ENCODE measurements at places on chromosomes 3 and 15.

DNA sequence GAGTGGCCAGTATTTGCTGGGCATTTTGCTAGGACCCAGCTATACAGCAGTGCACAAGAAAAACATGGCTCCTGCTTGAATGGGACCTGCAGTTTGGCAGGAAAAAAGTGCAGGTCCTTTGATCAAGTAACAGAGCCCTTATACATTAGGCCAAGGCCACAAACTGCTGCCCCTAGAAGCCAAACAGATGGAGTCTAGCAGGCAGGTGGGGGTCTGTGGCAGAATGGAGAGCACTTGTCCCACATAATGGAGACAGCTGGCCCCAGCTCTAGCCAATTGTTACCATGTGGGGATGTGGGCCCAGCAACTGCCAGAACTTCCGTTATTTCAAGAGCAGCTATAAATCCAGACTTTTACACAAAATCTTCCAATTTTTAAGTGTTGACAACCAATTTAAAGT is 79.3 kb downstream of the SHQ1 start:
- H3K36me3 ChIP-seq = peaks cover 7% of the 10 kb centered on the region
- no peak overlapping the region for H3K27ac ChIP-seq
- no peak overlapping the region for H3K4me3 ChIP-seq
- peaks cover 5% of the 10 kb centered on the region for H3K4me1 ChIP-seq
- DNase-seq = no peak

DNA sequence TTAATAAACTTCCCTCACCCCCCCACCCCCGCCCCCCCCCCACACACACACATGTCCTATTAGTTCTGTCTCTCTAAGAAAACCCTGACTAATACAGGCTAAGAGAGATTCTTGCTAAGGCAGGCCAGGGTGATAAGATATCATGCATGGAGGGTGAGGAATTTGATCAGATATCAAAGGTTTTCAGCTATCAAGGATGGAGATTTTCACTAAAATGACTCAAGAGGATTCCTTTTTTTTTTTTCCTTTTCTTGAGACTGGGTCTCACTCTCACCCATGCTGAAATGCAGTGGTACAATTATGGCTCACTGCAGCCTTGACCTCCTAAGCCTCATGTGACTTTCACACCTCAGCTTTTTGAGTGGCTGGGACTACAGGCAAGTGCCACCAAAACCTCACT is 14.9 kb upstream of the SENP7 start:
- no peak overlapping the region for H3K4me3 ChIP-seq
- no peaks in the 10 kb centered on the region for H3K27me3 ChIP-seq
- H3K4me1 ChIP-seq = peaks cover 29% of the 10 kb centered on the region
- H3K27ac ChIP-seq = no peak overlapping the region
- no peak for DNase-seq
- H3K36me3 ChIP-seq = peaks cover 8% of the 10 kb centered on the region

- peaks cover 26% of the 10 kb centered on the region for H3K36me3 ChIP-seq
- H3K4me3 ChIP-seq = no peak overlapping the region
- H3K27me3 ChIP-seq = no peaks in the 10 kb centered on the region
- no peak for DNase-seq
- no peak overlapping the region for H3K27ac ChIP-seq
- H3K4me1 ChIP-seq = peaks cover 18% of the 10 kb centered on the region
Measured at GRCh38 chr3:38524141-38524739, 28.1 kb downstream of the EXOG start.

DNA sequence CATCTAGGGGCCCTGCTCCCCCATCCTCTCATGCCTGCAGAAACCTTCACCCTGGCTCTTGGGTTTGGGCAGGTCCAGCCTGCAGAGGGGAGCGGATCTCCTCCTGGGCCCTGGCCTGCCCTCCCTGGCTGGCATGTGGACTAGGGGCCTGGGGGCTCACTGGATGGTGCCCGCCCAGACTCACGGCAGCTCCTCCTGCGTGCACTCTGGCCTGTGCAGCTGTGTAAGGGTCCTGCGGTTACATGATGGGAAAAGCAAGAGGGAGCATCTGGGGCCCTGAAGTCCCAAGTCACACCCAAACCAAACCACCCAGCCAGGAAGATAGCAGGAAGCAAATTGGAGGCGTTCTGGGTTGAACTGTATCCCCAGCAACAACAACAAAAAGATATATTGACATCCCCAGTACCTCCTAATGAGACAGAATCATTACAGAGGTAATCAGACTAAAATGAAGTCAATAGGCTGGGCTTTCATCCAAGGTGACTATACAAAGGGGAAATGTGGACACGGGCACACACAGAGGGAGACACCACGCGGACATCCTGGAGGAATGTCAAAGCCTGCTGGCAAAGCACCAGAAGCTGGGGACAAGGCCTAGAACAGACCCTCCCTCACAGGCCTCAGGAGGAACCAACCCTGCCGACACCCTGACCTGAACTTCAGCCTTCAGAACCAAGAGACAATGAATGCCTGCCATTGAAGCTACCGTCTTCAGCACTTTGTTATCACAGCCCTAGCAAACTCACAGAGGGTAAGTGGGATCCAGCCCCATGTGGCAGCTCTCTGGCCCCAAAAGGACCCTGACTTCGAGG is 10.4 kb upstream of the CLK3 start:
- no peaks in the 10 kb centered on the region for H3K4me1 ChIP-seq
- no peaks in the 10 kb centered on the region for H3K36me3 ChIP-seq
- H3K4me3 ChIP-seq = no peak overlapping the region
- H3K27me3 ChIP-seq = no peaks in the 10 kb centered on the region
- no peak overlapping the region for H3K27ac ChIP-seq
- no peak for DNase-seq

DNA sequence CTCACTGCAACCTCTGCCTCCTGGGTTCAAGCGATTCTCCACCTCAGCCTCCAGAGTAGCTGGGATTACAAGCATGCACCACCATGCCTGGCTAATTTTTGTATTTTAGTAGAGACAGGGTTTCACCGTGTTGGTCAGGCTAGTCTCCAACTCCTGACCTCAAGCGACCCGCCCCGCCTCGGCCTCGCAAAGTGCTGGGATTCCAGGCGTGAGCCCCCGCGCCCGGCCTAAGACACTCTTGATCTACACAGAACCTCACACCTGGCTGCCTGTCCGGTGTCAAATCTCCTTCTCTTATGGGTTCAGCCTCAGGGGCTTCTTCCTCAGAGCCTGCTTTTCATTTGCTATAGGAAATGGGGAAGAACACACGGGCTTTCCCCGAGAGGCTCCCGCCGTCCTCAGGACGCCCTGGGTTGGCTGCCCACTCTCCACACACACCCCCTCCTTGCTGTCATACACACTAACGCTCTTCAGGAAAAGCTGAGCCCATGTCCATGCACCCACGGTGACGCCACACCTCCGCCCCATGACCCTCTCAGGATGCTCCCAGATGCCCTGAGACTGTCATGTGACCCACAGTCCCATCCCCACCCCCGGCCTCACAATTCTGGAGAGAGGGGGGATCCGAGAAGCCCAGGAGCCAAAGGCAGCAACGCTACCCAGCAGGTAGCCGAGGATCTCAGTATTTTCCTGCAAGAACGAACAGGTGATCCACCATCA is 10.4 kb downstream of the TMEM44 start:
- H3K4me3 ChIP-seq = no peak overlapping the region
- no peak for DNase-seq
- peaks cover 3% of the 10 kb centered on the region for H3K36me3 ChIP-seq
- no peaks in the 10 kb centered on the region for H3K4me1 ChIP-seq

DNA sequence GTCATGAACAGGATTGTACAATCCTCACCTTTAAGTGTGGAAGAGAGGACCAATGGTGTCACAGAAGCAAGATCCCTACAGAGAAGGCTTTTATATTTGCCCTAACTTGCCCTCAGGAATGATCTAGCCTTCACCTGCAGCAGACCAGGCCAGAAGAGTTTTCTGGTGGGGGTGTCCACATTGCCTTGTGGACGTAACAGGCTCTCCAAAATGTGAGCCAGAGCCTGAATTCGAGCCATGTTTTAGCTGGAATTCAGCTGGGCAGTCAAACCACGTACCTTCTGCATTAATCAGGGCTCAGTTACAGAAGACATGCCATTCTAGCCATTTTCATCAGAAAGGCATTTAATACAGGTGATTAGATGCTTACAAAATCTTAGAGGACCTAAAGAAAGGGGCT is 23.6 kb upstream of the RAB7A start:
- H3K27me3 ChIP-seq = peaks cover 2% of the 10 kb centered on the region
- no peaks in the 10 kb centered on the region for H3K4me1 ChIP-seq
- H3K4me3 ChIP-seq = no peak overlapping the region
- no peak overlapping the region for H3K27ac ChIP-seq
- DNase-seq = no peak

DNA sequence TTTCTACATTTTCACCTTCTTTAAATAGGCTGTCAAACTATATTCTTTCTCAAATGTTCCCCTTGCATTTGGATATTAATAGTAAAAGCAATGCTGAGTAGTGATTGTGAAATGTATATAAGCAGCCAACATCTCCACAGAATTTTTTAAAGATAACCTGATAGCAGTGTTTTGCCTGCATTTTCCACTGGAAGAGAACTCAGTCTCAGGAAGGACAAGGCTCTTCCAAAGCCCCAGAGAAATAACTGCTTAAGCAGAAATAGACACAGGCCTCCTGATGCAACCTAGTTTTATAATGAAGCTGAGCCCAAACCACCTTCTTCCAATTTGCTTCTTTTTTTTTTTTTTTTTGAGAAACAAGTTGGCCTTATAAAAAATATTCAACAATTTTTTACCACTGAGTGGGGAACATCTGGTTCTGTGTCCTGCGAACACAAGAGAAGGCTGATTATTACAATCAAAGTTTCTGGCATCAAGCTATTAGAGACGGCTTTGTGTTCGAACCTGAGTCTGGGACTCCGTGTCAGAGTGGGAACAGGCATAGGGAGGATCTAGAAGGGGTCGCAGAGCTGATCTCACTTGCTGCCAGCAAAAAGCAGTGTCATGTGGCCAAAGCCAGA is 332.5 kb upstream of the TBL1XR1 start:
- H3K27ac ChIP-seq = no peak overlapping the region
- DNase-seq = no peak
- H3K4me1 ChIP-seq = peaks cover 10% of the 10 kb centered on the region
- no peaks in the 10 kb centered on the region for H3K27me3 ChIP-seq
- no peak overlapping the region for H3K4me3 ChIP-seq

DNA sequence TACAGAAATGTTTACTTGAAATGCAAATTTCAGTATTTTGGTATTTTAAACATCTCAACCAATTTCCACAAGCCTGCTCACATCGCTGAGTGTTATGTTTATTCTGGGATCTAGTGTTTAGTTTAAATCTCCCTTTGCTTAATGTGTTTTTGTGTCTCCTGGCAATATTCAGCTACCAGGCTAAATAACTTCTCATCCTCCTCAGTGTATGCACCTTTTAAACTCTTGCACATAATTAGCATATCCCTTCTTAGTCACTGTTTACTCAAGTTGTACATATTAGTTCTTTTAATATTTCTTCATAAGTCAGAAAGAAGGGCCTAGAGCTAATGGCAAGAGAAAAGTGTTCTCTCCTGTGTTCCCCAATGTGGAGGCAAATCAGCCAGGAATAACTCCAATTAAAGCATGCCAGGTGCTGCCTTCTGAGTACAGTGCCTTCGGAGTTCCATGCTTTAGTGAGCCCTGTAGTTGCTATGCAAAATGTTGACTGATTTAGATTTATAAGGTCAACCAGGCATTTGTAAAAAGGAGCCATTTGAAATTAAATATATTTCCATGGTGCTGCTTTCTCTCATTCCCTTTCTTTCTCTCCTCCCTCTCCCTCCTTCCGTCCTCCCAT is 234.3 kb downstream of the GAP43 start:
- no peaks in the 10 kb centered on the region for H3K4me1 ChIP-seq
- no peaks in the 10 kb centered on the region for H3K36me3 ChIP-seq
- H3K27ac ChIP-seq = no peak overlapping the region
- H3K27me3 ChIP-seq = peaks cover 9% of the 10 kb centered on the region

GRCh38 chr3:194142156-194142910 is 6.4 kb downstream of the HES1 start:
- H3K27ac ChIP-seq = peak overlapping the region; percentile 23
- peaks cover 59% of the 10 kb centered on the region for H3K27me3 ChIP-seq
- peaks cover 5% of the 10 kb centered on the region for H3K36me3 ChIP-seq
- peaks cover 13% of the 10 kb centered on the region for H3K4me1 ChIP-seq

- H3K36me3 ChIP-seq = no peaks in the 10 kb centered on the region
- no peak for DNase-seq
- no peak overlapping the region for H3K4me3 ChIP-seq
- H3K27me3 ChIP-seq = no peaks in the 10 kb centered on the region
- H3K4me1 ChIP-seq = no peaks in the 10 kb centered on the region
Measured at GRCh38 chr3:73405853-73406252, 218.9 kb downstream of the PDZRN3 start.

GRCh38 chr3:31988271-31988670 is 6.7 kb downstream of the ZNF860 start:
- DNase-seq = no peak
- no peak overlapping the region for H3K4me3 ChIP-seq
- no peaks in the 10 kb centered on the region for H3K4me1 ChIP-seq
- H3K27me3 ChIP-seq = peaks cover 3% of the 10 kb centered on the region
- no peak overlapping the region for H3K27ac ChIP-seq

DNA sequence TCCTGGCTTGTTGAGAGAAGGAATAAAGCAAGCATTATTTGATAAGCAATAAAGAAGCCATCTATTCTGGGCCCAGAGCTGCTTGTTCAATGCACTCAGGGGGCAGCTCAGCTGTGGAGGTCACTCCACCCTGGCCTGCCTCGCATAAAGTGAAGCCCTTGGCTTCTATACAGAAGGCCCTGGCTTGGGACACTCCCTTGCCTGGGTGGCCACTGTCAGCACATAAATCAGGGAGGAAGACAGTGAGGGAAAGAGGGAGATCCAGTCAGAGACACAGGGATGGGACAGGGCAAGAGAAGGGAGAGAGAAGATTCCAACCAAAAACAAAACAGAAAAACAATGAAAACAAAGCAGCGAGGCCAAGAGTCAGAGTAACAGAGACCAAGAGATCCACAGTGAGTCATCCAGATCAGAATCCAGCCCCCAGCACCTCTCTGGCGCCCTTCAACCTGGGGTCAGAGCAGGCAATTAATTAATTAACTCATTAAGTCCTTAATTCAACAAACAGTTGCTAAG is 11.8 kb downstream of the INSYN1 start:
- no peaks in the 10 kb centered on the region for H3K36me3 ChIP-seq
- no peak overlapping the region for H3K27ac ChIP-seq
- H3K4me3 ChIP-seq = no peak overlapping the region
- DNase-seq = no peak
- no peaks in the 10 kb centered on the region for H3K4me1 ChIP-seq
- H3K27me3 ChIP-seq = peaks cover 3% of the 10 kb centered on the region

GRCh38 chr3:5366746-5367145 is 179.2 kb downstream of the EDEM1 start:
- no peak overlapping the region for H3K27ac ChIP-seq
- no peaks in the 10 kb centered on the region for H3K4me1 ChIP-seq
- no peak overlapping the region for H3K4me3 ChIP-seq
- H3K27me3 ChIP-seq = no peaks in the 10 kb centered on the region
- DNase-seq = no peak

DNA sequence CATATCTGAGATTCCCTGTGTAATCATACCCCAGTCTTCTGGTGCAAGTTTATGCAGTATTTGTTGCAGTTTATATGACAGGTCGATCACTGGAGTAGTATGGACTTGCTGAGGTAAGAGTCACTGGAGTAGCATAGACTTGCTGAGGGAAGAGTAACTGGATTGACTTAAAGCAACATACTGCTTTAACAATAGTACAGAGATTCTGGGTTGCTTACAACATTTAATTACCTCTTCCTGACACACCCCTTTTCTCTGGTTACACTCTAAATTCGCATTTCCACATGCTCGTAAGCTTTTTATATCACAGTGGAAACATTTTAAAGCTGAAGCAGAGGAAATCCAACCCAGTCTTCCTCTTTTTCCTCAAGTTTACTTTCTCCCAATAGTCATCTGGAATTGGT is 11.8 kb downstream of the AAGAB start:
- H3K4me1 ChIP-seq = peaks cover 43% of the 10 kb centered on the region
- H3K27ac ChIP-seq = peak overlapping the region; percentile 26
- peak overlapping the region; percentile 37 for H3K4me3 ChIP-seq

GRCh38 chr15:75817138-75817935 is 25.9 kb upstream of the UBE2Q2 start:
- no peak for DNase-seq
- H3K4me1 ChIP-seq = peaks cover 22% of the 10 kb centered on the region
- peaks cover 3% of the 10 kb centered on the region for H3K27me3 ChIP-seq
- peak overlapping the region; percentile 88 for H3K27ac ChIP-seq
